NCI-H446 (cell line): ENCODE measurements at places on chromosomes 16 and 17.

DNA sequence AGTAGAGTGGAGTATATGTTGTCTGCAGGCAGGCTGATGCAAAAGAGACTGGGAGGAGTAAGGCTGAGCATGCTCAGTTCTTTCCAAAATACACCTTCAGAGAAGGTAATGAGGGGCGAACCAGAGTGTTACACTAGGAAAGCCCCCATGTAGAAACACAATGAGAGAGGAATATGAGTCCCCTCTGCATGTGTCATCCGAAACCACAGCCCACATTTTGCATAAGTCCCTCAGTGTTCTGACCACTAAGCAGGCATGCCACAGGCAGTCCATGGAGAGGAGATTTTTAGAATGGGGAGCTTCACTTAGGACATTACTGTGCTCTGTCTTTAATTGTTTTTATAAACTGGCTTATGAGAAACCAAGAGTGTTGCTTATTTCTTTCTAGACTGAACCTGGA, 32.0 kb downstream of the SLC6A2 start:
- no peak for DNase-seq

DNA sequence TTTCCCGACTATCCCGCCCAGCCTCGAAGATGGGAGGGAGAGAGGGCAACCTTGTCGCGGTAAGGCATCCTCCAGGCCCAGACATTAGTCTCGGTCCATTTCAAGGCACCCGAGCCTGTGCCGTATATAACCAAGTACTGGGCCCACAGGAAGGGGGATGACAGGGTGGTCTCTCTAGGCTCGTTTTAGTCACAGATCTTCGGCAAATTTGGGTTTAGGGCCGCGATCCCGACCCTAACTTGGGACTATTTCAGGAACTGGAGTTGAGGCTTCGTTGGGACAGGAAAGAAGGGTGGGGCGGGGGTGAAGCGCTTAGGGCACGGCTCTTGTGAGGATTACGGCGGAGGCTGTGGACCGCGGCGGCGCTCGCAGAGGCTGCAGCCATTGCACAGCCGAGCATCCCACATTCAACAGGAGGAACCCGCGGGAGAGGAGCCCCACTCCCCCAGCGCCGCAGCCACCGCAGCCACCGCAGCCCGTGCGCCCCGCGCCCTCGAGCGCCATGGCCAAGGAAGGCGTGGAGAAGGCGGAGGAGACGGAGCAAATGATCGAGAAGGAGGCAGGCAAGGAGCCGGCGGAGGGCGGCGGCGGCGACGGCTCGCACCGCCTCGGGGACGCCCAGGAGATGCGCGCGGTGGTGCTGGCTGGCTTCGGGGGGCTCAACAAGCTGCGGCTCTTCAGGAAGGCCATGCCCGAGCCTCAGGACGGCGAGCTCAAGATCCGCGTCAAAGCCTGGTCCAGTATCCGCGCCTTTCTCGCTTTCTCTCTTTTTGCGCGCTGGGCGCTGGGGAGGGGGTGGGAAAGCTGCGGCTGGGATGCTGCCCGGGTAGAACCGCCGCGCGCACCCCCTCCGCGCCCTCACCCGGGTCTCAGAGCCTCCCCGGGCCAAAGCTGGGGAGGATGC, at the start of gene VAT1L:
Gene VAT1L (plus strand): TSS at position 384 of the 904 bp plus-strand sequence. CDS start 119 bp downstream, at position 503.
- no peak for DNase-seq

- no peak for DNase-seq
Observed at GRCh38 chr16:21167360-21167759, 8.9 kb downstream of the LDAF1 start.

DNA sequence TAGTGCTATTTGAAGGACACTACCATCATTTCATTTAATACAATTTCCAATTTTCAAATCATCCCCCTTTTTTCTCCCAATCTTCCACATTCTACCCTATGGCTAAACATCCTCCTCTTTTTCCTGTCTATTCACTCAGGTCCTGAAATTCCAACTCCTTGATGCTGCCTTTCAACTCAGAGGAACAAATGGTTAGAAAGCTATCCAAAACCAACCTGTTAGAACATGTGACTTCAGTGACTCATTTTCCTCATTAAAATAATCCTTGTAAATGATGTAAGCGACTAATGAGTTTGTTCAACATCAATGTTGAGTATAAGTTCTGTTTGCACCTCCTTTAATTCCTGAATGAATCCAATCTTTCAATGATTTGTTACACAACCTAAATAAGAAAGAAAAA, 5.5 kb downstream of the PSMD12 start:
- DNase-seq: no peak

DNA sequence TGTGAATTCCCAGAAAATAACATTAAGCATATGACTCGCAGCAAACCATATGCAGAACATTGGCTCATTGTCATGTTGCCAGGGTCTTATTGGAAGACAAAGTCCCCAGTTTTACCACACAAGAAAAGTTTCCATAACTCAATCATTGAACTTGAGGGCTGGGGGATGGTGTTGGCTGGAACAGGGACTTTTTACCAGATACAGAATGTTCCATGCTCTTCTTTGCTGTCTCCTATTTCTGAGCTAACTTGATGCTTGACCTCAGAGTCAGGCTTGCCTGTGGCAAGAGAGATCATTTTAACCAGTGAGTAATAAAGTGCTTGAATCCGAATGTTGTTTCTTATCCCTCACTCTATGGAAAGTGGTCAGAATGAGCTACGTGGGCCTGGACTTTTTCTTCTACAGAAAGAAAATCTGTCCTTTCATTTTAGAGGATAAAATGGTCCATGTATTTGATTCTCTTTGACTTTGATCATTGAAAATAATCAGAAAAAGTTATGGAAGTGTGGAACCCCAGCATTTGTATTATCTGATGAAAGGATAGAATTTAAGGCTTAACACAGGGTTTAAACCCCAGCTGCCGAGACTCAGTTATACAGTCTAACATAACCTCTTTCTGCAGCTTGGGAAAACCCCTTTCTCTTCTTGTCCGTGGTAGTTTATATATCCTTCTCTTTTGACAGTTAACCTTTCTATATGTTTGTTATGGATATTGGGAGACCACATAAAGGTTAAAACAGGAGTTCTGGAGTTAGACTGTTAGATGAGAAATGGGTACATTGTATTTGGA, 67.0 kb downstream of the TUBD1 start:
- DNase-seq: no peak

DNA sequence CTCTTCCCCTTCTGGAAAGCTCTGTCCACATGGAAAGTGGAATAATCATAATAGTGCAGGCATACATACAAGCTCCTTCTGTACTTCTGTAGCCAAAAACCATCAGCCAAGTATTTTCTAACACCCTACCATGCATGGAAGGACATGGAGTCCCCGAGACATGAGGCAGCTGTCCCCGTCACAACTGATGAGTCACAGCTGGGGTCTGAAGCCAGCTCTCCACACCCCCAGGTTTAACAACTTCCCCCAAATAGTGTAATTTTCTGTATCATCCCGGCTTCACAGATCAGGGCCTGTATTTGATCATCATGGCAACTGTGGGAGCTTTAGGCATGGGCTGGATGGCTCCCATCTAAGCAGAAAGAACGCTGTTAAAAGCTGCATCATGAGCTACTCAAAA, 16.6 kb downstream of the C16orf96 start:
- no peak for DNase-seq

- DNase-seq: no peak
Observed at GRCh38 chr17:14940938-14941265, 324.2 kb downstream of the PMP22 start.

DNA sequence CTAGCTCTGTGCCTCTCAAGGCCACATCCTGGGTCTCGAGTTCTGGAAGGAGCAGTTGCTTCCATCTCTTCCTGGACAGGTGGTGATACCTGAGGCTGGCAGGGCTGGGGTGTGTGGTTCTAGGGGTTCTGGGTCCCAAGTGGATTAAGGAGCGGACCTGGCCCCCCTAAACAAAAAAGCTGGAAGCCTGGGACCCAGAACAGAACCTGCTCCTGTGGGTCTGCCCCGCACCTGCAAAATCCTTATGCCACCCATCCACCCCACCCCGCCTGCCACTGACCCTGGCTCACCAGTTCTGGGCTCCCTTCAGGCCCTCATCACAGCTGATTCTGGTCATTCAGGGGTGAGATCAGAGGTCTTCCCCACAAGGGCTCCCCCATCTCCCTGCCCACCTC, 44.8 kb downstream of the ADCY7 start:
- DNase-seq: no peak

GRCh38 chr17:40025991-40026815, 11.0 kb downstream of the CSF3 start:
- no peak for DNase-seq

GRCh38 chr17:81484195-81484979, 28.2 kb downstream of the ACTG1 start:
- peak; percentile 64 for DNase-seq

GRCh38 chr16:81595629-81596292, 151.2 kb downstream of the CMIP start:
- DNase-seq: no peak

- peak; percentile 32 for DNase-seq
Observed at GRCh38 chr16:24539850-24540601, 660 bp downstream of the RBBP6 start.

DNA sequence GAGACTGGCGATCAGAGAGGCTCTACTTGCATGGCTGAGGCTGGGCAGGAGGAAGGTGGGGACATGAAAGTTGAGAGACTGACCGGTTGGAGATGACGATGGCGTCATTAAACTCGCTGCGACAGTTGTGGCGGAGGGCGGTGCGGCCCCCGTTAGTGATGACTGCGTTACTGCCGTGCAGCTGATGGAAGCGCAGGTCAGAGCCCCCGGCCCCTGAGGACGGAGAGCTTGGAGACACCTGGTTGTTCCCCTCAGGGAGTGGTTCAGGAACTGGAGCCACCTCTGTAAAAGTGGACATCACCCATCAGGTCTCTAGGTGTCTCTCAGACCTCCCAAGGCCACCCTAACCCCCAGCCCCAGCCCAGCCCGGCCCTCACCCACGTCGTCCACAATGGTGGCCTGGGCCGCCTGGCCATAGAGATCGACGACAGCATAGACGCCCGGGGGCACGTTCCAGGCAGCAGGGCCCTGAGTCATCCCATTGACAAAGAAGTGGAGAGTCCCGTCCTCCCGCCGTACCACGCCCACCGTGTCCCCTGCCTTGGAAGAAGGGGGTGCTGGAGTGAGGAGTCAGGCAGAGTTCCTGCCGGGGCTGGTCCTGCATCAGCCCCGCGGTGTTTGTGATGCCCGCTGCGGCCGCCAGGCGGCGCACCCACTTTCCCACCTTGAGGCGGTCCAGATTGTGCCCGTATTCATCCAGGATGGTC, 5.3 kb downstream of the NEURL4 start:
- DNase-seq: no peak

- DNase-seq: no peak
Observed at GRCh38 chr17:48529683-48530009, 1.2 kb downstream of the HOXB1 start.

DNA sequence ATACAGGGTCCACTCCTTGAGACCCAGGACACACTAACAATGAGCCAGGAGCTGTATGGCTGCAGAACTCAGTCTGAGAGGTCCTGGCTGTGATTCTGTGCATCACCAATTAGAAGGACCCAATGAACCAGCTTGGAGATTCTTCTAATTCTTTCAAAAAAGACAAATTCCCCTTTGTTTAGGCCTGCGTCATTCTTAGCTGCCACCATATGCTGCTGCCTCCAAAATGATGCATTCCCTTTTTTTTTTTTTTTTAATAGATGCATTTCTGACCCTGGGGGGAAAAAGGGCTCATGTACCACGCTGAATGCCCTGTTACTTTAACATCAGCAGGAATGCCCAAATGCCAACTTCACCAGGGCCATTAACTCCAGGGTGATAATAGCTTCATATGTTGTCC, 28.5 kb downstream of the EMP2 start:
- no peak for DNase-seq

DNA sequence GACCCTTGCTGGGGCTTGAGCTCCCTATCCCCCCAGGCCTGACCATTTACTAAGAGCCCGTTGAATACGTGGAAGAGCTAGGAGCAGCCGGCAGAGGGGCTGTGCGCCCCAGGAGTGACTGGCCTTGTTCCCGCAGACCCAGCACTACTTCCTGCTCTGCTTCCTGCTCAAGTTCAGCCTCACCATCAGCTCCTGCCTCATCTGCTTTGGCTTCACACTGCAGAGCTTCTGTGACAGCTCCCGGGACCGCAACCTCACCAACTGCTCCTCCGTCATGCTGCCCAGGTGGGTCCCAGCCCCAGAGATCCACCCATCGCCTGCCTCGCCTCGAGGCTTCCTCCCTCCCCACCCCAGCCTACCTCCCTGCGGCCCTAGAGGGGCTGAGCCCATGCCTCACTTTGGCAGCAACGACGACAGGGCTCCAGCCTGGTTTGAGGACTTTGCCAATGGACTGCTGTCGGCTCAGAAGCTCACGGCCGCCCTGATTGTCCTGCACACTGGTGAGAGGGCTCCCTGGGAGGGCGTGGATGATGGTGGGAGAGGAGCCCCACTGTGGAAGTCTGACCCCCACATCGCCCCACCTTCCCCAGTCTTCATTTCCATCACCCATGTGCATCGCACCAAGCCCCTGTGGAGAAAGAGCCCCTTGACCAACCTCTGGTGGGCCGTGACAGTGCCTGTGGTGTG, 17.2 kb downstream of the CASKIN2 start:
- DNase-seq: no peak

DNA sequence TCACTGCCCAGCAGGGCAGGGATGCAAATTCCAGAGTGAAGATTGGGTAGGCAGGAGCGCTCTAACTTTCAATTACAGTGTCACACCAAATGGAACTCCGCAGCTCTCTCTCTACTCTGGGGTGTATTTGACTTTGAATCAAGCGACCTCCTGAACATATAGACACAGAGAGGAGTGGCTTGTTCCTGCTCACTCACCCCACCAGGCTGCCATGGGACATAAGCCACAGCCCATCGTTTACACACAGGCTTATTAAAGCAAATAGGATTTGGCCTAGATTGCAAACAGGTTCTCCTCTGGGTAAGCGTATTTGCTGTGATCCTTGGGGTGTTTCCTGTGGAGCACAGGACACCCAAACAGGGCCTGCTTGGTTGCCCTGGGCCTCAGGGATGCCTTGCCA, 281.6 kb upstream of the CCL2 start:
- no peak for DNase-seq

DNA sequence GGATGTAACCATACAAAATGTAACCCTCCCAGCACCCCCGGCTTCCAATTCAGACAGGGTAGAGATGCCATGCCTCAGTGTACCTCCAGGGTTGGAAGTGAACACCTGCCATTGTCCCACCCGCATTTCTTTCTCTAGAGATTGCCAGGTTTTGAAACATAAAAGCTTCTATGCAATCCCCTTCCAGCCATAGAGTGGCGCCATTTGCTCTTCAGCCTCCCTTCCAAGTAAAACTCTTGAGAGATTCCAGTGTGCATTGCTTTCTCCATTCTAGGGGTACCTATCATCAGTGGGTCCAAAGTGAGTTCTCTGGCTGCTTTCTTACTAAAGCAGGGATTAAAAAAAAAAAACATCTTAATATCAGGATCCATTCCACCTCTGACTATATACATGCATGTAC, 133.1 kb upstream of the RPL38 start:
- DNase-seq: no peak

DNA sequence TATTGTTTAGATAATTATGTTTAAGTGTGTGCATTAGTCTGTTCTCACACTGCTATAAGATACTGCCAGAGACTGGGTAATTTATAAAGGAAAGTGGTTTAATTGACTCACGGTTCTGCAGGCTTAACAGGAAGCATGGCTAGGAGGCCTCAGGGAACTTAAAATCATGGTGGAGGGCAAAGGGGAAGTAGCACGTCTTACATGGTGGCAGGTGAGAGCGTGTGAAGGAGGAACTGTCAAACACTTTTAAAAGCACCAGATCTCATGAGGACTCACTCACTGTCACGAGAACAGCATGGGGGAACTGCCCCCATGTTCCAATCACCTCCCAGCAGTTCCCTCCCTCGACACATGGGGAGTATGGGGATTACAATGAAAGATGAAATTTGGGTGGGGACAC, 203.5 kb upstream of the GOT2 start:
- DNase-seq: no peak

GRCh38 chr16:58651965-58652348, 22.3 kb upstream of the CNOT1 start:
- no peak for DNase-seq

GRCh38 chr17:82943339-82943738, 103.5 kb upstream of the ZNF750 start:
- DNase-seq: no peak
